Inflammatory macrophage treated with lipopolysaccharide for 4 hours (primary cell): ENCODE measurements at places on chromosomes 2 and 18.
A peak's percentile ranks its signal among the peaks of the same experiment; 100 is the strongest.

DNA sequence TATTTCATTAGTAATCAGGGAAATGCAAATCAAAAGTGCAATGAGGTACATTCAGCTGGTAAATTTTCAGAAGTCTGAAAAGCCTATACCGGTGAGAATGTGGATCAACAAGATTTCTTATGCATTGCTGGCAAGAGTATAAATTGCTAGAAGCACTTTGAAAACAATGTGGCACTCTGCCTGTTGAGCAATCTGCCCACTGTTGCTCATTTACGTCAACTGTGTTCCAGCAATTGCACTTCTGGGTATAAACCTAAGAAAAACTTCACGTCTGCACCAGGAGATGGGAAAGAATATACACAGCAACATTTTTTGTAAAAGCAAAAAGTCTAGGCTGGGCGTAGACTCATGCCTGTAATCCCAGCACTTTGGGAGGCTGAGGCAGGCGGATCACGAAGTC lies 40.8 kb downstream of the MTERF4 start:
- no peak for DNase-seq

DNA sequence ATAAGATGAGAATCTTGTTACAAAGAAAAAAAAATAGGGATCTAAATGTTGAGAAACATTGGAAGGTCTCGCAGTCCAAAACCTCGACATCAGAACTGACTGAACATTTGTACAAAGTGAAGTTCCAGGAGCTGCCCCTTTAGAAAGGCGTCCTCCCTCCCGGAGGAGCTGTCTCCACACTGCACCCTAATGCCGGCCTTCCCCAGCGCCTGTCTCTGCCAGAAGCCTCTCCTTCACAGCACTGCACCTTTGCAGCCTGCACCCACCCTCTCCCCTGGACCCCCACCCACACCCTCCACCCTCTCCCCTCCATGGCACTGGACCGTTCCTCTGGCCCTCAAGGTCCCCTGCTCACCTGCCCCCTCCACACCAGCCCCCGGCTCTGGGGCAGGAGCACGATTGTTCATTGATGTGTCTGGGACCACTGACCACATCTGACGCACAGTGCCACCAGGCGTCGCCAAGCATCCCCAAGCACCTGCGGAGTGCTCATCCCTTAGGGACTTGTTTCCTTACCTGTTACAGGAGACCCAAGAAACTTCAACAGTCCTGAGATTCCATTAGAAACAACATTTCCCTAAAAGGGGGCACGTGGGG lies 90.3 kb upstream of the SNTG2 start:
- no peak for DNase-seq

GRCh38 chr2:74036450-74037195 lies 51.9 kb downstream of the TET3 start:
- peak; percentile 64 for DNase-seq

- no peak for DNase-seq
Observed at GRCh38 chr2:197210430-197210829, 100.2 kb downstream of the ANKRD44 start.
